ENCODE measurements at places on chromosomes 3 and 15.

DNA sequence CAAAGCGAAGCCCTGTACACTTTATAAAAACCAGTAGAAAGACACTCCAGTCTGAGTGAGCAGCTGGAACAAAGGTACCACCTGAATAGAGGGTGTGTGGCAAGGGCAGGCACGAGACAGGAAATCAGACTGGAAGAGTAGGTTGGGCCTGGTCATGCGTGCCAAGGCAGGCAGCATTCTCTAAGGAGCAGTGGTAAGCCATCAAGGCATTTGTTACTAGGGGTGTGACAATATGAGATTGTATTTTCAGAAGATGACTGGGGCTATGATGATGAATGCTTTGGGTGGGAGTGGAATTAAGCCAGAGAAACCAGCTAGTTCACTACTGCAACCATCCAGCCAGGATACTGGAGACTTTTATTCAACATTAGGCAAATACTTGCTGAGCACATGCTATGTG lies 5.0 kb downstream of the JMJD7 start:
- DNase-seq: no peak

DNA sequence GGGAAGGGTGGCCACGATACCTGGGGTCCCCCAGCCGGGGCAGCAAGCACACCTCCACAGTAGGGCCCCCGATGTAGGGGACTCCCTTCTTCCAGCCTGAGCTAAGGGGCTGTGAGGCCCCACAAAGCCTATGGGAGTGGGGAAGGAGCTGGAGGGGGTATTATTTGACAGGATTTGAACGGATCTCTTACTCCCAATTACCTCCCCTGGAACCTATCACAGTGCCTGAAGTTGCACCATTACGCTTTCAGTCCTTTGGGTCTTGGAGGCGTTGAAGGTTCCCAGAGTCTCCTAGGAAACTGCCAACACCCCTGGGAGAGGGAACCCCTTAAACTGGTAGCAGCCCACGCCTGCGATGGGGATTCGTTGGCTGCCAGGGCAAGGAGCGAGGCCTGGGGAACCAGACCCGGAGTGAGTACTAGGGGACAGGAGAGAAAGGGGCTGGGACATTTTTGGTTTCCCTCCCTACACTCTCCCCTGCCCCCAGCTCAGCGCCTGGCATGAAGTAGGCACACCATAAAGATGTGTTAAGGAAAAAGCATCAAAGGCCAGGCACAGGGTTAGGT lies 409 bp upstream of the LHFPL4 start:
- DNase-seq: no peak

DNA sequence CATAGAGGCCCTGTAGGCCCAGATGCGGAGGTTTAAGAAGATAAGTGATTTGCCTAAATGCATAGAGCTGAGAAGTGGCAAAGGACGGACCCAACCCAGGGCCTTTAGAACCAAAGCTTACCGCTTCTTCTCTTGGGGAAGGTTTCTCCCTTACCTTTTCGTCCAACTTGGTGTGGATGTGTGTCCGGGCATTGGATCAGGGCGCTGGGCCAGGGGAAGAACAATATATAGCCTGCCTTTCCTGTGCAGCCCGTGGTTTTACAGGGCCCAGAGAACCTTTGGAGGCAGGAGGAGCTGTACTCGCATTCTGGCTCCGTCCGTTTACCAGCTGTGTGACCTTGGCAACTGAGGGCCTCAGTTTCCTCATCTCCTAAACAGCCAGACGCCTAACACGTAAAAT lies 686 bp upstream of the P3H2 start:
- no peak for DNase-seq

DNA sequence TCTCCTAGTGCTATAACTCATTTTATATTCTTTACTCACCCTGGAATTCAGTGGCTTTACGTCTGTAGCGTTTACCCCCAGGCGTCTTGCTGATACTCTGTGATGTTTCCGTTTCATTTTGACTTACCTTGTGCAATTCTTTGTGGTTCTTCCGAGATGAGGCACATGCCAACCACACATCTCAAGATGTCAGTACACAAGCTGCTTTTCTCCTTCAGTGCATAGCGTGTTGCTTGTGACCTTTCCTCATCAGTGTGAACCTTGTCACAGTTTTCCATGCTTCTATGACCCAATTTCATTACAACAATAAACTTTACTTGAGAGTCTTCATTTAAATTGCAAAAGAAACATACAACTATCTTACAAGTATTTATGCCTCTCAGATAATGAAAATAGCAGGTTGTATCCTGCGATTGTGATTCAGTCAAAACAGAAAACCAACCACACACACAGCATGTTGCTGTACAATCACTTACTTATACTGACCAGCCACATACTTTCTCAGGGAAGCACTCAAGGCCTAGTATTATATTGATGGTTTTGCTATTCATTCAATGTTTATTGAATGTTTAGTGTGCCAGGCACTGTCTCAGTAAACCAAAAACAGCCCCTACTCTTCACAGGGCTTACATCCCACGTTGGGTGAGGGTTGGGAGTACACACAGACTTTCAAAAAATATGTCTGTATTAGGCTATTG lies 4.6 kb upstream of the TBL1XR1 start:
- peak; percentile 35 for DNase-seq

GRCh38 chr3:112744825-112745566 lies 101.7 kb downstream of the CD200R1L start:
- DNase-seq: no peak

- no peak for DNase-seq
These were observed 246.7 kb downstream of the MCTP2 start for GRCh38 chr15:94477913-94478553.

GRCh38 chr3:127975153-127976029 lies 60.4 kb downstream of the KBTBD12 start:
- no peak for DNase-seq

- no peak for DNase-seq
These were observed 290.0 kb upstream of the THBS1 start for GRCh38 chr15:39290711-39291435.

DNA sequence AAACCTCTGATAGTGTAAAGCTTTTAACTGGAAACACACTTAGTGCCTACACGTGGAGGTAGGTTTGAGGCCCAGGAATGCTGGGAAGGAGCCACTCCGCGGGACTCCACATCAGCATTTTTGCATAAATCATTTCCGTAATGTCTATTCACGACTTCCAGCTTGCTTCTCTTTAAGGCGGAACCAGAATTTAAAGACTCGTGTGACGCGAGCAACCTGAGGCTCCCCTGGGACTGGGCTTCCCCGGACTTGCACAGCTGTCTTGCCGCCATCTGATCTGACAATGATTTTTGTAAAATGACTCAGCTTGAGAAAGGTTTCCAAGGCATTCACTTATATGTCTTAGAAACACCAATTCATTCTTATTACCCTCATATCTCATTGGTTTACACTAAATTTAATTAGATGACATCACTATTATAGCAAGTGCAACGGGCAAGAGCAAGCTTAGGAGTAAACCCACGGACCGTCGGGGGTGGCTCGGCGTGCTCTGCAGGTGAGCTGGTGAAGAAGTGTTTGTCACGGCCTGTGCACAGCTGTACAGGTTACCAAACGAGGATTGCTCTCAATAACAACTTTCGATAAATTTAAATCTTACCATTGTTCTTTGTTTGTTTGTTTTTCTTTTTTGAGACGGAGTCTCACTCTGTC lies 95.2 kb downstream of the CHSY1 start:
- no peak for DNase-seq

GRCh38 chr3:154615471-154615870 lies 185.5 kb upstream of the GPR149 start:
- DNase-seq: no peak

DNA sequence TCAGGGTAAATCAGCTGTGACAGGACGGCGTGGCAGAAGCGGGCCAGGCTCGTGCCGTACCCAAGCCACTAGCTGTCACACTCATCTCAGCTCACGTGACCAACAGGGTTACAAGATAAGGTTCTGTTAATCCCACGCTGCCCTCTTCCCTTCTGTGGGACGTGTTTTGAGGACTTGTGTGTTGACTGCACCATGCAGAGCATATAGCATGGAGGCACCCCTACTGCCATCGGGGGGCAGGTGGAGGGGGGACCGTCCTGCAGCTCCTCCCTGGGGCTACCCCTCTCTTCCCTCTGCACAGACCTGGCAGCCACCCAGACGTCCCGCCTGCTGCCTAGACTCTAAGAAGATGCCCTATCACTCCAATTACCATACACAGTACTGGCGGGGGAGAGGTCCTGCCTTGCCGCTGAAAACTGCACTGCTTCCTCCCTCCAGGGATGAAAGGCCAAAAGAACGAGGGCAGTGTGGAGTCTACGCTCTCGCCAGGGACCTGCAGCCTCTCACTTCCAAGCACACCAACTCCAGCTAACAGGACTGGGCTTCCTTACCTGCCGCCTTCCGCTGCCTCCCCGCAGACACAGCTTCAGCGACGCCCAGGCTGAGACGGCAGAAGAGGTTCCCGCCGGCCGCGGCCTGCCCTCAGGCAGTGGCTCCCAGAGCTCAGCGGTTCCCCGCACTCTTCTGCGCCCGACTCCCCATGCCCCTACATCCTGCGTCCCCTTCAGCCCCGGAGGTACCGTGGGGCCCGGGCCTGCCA lies at the start of gene TNK2:
TSS of gene TNK2 (minus strand) at position 618 of the 760 bp plus-strand sequence. CDS start 19,963 bp downstream, outside the sequence.
- peak; percentile 49 for DNase-seq

DNA sequence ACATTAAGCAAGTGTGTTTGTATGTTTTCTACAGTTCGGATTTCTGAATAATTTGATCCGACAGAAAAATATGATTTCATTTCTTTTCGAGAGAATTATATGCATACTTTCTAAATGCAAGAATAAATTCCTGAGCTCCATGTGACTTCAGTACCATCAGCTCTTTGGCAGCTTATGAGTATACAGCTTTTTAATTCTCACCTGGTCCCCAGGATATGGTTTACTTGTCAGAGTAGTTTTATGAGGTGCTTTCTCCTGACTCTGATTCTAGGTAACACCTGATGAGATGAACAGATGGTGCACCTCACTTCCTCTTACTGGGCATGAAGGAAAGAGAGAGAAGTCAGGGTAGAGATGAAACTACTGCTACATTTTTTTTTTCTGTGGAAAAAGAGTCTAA lies 3.1 kb downstream of the HGD start:
- no peak for DNase-seq

GRCh38 chr3:87568331-87568730 lies 291.9 kb upstream of the POU1F1 start:
- DNase-seq: no peak

DNA sequence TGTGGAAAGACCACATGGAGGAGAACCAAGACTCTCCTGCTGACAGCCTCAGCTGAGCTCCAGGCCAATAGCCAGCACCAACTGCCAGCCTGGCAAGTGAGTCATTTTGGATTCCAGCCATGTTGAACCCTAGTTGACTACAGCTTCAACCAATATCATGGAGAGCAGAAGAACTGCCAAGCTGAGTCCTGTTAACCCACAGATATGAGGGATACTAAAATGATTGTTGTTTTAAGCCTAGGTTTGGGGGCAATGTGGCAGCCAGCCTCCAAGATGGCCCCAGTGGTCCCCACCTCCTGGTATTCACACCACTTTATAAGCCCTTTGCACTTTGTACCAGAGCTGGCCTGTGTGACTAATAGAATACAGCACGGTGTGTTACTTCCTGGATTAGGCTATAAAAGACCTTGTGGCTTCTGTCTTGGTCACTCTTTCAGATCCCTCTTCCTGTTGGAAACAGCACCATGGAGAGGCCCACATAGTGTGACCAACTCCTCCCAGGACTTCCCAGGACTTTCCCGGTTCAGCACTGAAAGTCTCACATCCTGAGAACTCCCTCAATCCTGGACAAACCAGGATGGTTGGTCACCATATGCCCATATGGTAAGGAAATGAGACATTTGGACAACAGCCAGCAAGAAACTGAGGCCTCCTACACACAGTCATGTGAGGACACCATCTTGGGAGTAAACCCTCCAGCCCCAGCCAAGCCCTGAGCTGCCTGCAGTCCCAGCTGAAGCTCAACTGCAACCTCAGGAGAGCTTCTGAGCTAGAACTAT lies 32.4 kb upstream of the CDV3 start:
- no peak for DNase-seq

GRCh38 chr3:126989316-126990023 lies 6.6 kb downstream of the PLXNA1 start:
- no peak for DNase-seq

GRCh38 chr15:35111861-35112260 lies 26.8 kb upstream of the NANOGP8 start:
- no peak for DNase-seq

All from activated CD4-positive, alpha-beta T cell treated with anti-CD3 and anti-CD28 coated beads, Interleukin-2, amount 50 U/mL, for 1 hour (primary cell).